Activated CD8-positive, alpha-beta memory T cell treated with anti-CD3 and anti-CD28 coated beads, Interleukin-2, amount 10 ng/mL, durations not matched to agents 7 days and 5 days (primary cell): ENCODE measurements at places on chromosomes 11 and 22. TPM values are rescaled to one million over a fixed set of nuclear protein-coding genes. Genes with fewer than 3 reads are reported as not detected.

The DDT gene
- total RNA-seq: 121 TPM

The FOLR3 gene
- not detected for total RNA-seq

The CLMP gene
- total RNA-seq: 0.58 TPM

The NNMT gene
- not detected for total RNA-seq

The OR10A2 gene
- total RNA-seq: not detected

The SERPING1 gene
- total RNA-seq: not detected

The MS4A6A gene
- not detected for total RNA-seq

The LRRC74B gene
- total RNA-seq: not detected

The GAB2 gene
- total RNA-seq: 23.8 TPM

The UBASH3B gene
- 67.3 TPM for total RNA-seq

The INTS4 gene
- total RNA-seq: 57.9 TPM

The LGALS12 gene
- 0.23 TPM for total RNA-seq
